ENCODE measurements at places on chromosomes 7 and 10.

GRCh38 chr7:38102507-38102906 lies 75.5 kb upstream of the STARD3NL start:
- DNase-seq, result no peak

DNA sequence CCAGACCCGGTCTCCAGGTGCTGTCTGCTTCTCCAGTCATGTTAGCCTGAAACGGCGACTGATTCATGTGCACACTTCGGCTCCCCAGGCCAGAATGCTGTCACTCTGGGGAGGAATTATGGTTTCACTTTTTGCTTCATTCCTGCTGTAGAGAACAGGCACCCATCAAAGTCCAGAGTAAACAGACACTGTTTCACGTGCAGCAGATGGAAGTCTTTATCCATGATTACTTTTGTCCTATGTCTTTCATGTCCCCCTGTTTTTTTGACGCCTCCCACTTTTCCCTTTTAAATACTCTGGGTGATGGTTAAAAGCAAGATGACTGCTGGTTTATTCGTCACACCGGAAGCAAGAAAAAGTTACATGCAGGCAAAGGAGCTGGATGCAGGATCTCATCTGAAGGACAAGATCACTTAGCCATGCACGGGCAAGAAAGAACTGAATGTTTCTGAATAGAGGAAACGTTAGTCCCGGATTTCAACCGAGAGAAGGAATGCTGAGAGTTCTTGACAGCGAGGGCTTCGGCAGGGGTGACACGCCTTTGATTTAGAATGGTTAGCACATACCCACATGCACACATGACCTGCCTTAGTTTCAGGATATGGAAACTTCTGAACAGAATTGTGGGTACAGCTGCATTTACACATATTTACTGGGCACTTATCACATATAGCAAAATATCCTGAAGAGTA lies 250.0 kb upstream of the KLF6 start:
- no peak for DNase-seq

DNA sequence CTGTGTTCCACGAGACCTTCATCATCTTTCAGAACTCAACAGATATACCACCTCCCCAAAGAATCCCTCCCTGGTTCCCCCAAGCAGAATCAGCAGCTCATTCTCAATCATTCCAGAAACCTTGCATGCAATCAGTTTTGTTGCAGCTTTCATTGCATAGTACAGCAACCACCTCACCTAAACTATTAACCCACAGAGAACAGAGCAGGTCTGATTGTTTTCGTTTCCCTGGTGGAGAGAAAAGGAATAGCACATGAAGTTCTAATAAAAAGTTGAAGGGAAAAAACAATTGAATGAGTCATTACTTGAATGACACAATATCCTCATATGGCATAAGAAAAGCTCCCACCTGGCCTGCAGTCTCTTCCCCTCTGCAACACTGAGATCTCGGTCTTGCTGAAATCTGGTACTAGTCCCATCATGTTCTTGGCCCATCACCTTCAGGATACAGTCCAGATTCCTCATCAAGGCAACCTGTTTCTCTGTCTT lies 147.1 kb upstream of the GDF10 start:
- no peak for DNase-seq

- no peak for DNase-seq
These were observed 6.2 kb upstream of the TLX1 start for GRCh38 chr10:101124933-101125332.

DNA sequence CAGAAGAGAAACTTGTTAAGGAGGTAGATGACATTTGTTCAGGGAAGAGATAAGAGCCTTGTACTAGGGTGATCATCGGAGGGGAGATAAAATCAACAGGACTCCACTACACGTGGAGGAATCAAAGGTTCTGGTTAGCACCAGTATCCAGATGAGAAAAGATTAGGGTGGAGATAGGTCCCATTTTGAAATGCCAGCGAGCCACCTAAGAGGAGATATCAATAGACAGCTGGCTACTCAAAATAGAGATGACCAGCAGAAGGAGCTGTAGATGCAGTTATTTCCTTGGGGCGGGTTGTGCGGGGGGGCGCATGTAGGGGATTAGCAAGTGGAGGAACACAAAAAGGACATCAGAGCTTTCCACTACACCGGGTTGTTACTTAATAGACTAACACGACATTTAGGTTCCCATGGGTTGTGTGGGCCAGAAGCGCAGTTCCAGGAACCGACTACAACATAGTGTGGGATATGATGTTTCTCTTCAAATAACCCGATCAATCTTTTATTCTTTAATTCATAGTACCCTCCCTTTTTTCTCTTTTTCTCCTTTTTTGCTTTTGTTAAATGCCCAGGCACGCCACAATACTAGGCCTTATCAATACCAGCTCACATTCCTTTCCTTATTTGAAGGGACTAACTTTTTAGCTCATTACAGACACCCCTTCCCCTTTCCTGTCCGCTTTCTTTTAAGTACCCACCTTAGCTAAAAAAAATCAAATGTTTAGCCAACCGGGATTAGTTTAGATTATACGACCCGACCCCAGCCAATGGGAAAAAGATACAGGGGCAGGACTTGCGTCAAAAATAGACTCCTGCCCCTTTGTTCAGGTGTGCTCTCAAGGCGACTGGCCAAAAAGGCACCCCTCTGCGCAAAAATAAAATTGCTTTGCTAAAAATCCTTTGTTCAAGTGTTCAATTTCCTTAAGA lies 2.0 kb upstream of the KIF11 start:
- DNase-seq, result no peak

DNA sequence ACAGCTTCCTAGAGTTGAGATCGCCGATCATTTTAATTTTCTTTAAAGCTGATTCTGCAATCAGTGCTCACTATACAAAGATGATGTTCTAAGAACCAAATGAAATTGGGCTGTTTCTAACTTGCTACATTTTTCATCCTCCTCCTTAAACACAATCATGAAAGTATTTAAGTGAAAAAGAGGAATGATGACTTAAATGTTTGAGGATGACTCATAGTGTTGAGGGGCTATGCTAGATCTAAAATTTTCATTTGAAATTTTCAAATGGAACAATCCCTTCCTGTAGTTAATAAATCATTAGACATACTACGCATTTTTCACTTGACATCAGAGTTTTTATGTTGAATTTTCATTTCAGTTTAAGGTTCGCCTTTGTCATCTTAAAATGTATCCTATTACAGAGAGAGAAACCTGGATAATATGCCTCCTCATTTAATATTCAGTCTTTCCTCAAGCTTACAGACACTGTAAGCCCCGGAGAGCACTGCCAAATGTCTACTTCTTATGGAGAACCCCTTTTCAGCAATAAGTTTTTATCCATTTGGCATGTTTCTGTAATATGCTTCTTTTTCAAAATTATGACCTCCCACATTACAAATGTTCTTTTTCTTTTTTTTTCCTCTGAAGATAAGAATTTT lies 499.6 kb downstream of the MAGI2 start:
- DNase-seq, result no peak

GRCh38 chr7:77258014-77258413 lies 58.4 kb upstream of the FGL2 start:
- no peak for DNase-seq

GRCh38 chr10:50231515-50232260 lies 19.6 kb downstream of the ASAH2 start:
- DNase-seq, result no peak

DNA sequence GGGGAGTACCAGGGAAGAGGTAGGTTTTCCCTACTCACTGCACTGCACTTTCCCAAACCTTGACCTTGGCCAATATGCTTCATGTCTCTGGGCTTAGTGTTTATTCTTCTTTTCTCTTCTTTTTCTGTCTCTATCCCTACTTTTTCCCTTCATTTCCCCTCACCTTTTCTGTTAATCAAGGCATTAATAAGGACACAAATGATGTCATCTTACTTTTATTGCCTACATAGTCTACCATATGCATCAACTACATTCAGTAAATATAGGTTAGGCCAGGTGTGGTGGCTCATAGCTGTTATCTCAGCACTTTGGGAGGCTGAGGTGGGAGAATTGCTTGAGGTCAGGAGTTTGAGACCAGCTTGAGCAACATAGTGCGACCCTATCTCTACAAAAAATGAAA lies 13.0 kb upstream of the ZNF503 start:
- DNase-seq, result no peak

DNA sequence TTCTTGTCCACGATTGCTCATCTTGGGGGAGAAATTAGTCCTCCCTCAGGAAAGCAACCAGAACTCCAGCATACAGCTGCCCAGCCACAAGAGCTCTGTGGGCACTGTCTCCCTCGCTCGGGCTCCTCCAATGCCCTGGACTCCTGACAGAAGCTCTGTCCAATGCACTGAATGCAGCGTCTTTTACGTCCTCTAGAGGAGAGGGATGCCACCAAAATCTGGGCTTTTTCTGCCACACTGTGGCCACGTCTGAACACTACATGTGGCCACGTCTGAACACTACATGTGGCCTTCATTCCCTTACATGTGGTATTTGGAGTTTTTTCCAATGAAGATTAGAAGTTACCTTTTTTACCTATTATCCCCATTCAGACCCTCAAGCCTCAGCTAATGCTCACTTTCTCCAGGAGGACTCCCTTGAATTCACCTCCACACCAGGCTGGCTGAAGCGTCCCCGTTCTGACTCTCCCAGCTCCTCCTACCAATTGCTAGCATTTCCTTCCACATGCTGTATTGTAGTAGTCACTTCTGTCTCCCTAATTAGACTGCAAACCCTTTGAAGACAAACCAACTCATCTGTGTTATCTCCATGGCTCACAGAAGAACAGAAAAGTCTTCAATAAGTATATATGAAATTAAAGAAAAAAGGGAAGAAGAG lies 134.3 kb upstream of the PDE1C start:
- DNase-seq, result no peak

DNA sequence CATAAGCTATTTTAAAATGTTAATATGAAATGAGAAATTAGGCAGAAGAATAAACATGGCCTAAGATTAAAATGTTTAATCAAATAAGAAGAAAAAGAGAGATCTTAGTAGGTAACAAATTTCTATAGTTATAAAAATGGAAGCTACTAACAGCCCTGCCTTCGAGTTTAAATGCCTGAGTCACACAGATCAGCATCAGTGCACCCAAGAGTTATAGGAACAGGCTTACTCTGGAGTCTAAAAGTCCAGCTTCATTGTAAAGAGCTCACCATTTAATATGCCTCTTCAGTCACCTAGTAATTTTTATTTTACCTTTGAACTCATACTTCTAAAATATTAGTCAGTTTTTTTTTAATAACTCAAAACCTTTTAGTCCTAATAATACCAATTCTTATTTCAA lies 52.6 kb downstream of the BRI3 start:
- DNase-seq, result no peak

GRCh38 chr7:80640846-80641245 lies 2.4 kb downstream of the CD36 start:
- DNase-seq, result no peak

GRCh38 chr7:94882891-94883290 lies 24.5 kb upstream of the PPP1R9A start:
- DNase-seq, result no peak

- no peak for DNase-seq
These were observed 137.9 kb downstream of the RAPGEF5 start for GRCh38 chr7:22219036-22219435.

- DNase-seq, result no peak
These were observed 455.3 kb downstream of the PLXDC2 start for GRCh38 chr10:20271490-20271889.

- no peak for DNase-seq
These were observed 39.7 kb downstream of the ZNF33A start for GRCh38 chr10:38050212-38050611.

DNA sequence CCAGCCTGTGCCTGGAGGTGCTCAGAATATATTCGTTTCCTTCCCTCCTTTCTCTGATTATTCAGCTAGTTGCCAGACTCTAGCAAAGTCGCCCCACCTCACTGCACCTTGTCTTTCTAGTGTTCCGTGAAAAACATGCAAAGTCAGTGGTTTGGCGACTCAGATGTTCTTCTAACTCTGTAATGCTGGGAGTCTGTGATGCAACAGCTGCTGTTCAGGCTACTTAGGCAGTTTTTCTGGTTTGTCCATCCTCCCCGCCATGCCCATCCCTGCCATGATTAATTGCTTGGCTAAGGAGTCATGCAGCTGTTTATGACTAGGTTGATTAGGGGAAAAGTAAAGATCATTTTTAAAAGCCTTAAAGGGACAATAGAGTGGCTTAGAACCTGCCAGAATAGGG lies 99.4 kb downstream of the MTPN start:
- no peak for DNase-seq

GRCh38 chr7:53984776-53985175 lies 557.4 kb upstream of the VSTM2A start:
- no peak for DNase-seq

DNA sequence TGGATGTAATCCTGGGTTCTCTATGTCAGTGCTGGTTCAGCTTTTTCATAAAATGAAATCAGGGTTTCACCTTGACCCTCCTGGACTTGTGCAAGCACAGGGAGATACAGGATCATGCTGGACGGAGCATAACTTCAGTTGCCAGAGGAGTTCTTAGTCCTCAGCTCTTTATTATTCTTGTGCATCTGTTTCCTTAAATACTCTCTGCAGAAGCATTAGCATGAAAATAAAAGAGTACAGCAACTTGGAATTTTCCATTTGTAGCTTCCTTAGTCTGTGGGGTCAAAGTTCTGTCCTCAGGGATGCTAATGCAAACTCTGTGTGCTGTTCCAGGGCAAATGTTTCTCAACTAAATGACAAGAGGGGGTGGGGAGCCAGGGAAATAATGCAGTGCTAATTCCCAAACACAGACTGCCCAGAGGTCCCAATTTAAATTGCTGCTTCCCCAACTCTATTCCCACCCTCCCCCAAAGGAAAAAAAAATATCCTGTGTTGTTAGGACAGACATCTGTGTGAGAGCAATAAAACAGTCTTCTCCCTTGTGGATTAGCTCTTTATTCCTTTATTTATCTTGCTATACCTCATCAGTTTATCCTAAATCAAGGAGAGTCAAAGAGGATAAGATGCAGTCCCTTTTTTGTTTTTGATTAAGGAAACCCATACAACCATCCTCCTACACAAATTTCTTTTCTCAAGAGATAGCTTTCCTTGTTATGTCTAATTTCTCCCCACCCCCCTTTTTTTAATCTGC lies 905.0 kb downstream of the LRMDA start:
- DNase-seq, result no peak

GRCh38 chr7:106312906-106313305 lies 28.1 kb upstream of the NAMPT start:
- no peak for DNase-seq

DNA sequence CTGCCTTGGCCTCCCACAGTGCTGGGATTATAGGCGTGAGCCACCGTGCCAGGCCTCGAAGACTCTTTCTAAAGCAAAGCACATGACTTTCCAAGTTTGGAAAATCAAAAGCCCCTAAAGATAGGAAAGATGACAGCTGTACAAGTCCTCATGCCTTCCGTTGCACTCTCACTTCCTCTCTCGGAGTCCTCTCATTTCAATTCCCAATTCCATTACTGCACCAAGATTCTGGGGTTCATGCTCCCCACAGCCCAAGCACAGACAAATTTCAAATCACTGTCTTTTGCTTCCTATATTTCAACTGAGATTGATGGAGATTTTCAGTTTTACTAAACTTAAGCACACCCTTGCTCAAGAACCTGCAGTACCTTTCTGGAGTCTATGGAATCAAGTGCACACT lies 10.9 kb upstream of the PLAU start:
- no peak for DNase-seq

GRCh38 chr7:101563943-101564777 lies 64.9 kb downstream of the MYL10 start:
- DNase-seq, result no peak

GRCh38 chr10:97676770-97677581 lies 10.1 kb downstream of the AVPI1 start:
- DNase-seq, result peak; percentile 22

GRCh38 chr10:103932971-103933370 lies 15.0 kb upstream of the STN1 start:
- no peak for DNase-seq
